ENCODE measurements at places on chromosomes 5 and 9. TPM values are rescaled to one million over a fixed set of nuclear protein-coding genes. Genes with fewer than 3 reads are reported as not detected.

DNA sequence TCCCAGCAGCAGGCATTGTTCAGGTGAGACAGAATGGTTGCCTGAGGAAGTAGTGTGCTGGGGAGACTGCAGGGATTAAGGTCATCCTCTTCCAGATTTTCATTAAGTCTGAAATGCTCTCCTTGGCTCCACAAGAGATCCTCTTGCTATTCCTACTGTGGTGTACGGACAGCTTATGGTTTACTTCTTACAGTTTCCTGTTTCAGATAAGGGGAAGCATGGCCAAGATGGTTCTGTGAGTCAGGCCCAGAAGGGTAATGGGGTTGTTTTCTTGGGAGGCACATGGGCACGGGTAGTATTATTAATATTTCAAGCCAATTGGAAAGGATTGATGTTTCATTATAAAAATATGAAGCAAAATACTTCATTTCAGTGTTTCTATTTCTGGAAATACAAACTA lies 42.9 kb downstream of the GLRX start:
- DNase-seq = no peak

GRCh38 chr5:180180421-180180820 lies 28.6 kb downstream of the RASGEF1C start:
- no peak for DNase-seq

- DNase-seq = peak; percentile 61
Measured at GRCh38 chr5:72179028-72179815, 71.9 kb downstream of the MAP1B start.

DNA sequence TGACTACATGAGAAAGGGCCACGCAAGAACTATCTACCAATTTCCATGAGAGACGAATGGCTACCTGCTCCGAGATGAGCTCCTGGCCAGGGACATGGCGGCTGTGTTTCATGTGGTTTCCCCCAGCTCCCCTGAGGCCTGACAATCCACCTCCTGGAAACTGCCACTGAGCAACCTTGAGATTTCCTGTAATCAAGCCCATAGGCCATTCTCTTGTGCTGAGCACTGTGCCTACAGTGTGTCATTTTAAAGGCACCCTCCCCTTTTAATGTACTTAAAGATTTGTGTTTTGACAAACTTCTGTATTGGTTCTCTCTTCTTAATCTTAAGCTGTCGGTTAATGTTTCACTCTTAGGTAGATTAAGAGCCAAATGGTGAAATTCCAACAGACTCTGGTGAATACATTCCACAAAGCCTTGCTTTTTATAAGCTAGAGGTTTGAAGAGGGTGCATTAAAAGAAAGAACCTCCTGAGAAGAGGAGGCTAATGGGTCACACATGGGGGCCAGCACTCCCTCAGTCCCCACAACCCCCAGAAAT lies 72.3 kb downstream of the SECISBP2 start:
- DNase-seq = no peak

The KIF12 gene
- 212 TPM for total RNA-seq

The RASGEF1C gene
- 1.1 TPM for total RNA-seq

The NAA35 gene
- total RNA-seq = 19.1 TPM

Measured in mucosa of gallbladder (tissue), 1 donor.